MG63 (cell line): ENCODE measurements at places on chromosomes 6 and 20.

DNA sequence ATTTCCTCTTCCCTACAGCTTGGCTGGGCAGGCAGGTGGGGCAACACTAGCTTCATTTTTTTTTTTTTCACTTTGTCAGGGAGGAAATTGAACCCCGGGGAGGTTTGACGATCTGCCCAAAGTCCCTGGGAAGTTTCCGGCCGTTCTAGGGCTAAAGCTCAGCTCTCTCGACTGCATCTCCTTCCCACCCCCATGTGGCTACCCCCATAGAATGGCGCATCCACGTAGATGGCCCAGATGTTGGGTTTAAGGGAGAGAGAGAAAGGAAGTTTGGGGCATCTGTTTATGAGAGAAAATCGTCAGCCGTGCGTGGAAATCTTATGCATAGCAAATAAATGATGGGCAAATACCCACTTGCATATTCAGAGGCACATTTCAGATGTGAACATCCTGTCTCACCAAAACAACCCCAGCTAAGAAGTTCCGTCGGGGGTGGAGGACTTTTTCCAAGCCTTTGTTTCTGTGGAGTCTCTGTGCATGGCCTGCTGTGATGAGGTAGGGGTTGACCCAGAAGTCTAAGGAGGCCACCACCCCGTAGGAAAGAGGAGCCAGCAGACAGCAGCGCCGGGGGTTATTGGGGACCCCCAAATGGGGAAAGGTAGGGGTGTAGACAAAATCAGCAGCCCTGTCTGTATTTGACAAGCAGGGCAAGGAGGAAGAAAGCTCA lies 40.5 kb upstream of the ZNF831 start:
- DNase-seq: no peak

- no peak for DNase-seq
Observed at GRCh38 chr20:10551732-10552724, 116.9 kb downstream of the SLX4IP start.

GRCh38 chr20:15638816-15639215 lies 934.4 kb downstream of the KIF16B start:
- no peak for DNase-seq

- DNase-seq: no peak
Observed at GRCh38 chr6:145801021-145801420, 13.6 kb downstream of the FBXO30 start.

DNA sequence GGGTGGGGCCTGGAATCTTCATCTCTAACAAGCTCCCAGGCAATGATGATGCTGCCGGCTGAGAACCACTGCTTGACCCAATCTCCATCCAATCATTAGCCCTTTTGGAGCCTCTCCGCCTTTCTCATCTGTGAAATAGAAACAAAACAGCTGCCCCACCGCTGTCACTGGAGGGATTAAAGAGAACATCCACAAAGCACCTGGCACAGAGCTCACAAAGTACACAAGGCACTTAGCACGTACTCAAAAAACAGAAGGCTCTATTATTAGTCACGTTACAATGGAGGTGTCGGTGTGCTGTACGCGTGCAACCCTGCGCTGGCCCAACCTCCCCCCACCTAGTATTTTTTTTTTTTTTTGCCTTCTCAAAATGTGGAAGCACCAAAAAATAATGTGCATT lies 213.5 kb upstream of the ARID1B start:
- DNase-seq: no peak

DNA sequence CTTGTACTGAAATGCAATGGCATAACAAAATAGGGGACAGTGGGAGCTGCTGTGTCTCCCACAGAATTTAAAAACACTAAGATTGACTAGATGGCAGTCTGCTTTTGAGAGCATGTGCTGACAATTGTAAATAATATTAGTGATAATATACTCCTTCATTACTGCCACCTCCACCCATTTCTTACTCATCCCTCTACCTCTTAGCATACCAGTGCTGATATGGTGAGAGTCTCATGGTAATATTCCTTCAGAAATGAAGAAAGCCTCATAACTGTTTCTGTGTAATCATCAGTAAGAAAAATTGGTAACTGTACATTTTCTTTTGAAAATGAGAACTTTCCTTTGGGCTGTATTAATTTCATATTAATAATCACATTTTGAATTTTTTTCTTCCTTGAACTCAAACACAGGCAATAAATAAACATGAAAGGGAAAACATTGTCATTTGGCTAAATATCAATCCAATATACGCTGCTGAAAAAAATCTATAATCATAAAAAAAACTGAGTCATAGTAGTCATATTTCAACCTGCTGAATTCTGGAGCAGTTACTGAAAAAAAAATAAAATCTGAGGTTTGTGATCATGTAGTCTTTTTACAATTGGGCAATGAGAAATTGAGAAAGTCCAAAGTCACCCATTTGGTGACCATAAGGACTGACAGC lies 34.6 kb downstream of the FAM83B start:
- DNase-seq: no peak

- no peak for DNase-seq
Observed at GRCh38 chr6:170385506-170385905, 78.9 kb downstream of the FAM120B start.

- DNase-seq: no peak
Observed at GRCh38 chr20:60950561-60950960, 301.5 kb upstream of the CDH4 start.

DNA sequence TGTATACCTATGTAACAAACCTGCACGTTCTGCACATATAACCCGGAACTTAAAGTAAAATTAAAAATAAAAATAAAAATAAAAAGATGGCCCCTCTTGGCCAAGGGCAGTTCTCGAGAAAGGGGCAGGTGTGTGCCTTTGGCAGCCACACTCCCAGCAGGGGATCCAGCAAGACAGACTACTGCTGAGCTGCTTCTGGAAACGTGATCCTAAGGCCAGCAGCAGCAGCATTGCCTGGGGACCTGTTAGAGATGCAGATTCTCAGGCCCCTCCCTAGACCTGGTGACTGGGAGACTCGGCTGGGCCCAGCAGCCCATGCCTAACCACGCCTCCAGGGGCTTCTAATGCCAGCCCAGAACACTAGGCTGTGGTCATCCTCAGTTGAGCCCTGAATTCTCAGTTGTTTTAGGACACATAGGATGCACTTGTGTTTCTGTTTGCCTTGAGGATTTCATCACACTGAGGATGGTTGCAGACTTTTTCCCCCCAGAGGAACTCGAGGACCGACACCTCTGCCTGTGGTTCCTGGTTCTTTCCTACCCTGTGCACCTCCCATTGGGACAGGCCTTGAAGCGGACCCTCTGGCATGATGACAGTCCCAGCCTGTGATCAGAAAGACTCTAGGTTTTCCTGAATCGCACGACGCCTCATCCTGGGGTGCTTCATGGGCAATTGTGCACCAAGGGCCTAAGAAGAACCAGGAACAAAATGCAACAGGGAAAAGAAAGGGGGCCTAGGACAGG lies 105.9 kb downstream of the TOX2 start:
- DNase-seq: no peak

DNA sequence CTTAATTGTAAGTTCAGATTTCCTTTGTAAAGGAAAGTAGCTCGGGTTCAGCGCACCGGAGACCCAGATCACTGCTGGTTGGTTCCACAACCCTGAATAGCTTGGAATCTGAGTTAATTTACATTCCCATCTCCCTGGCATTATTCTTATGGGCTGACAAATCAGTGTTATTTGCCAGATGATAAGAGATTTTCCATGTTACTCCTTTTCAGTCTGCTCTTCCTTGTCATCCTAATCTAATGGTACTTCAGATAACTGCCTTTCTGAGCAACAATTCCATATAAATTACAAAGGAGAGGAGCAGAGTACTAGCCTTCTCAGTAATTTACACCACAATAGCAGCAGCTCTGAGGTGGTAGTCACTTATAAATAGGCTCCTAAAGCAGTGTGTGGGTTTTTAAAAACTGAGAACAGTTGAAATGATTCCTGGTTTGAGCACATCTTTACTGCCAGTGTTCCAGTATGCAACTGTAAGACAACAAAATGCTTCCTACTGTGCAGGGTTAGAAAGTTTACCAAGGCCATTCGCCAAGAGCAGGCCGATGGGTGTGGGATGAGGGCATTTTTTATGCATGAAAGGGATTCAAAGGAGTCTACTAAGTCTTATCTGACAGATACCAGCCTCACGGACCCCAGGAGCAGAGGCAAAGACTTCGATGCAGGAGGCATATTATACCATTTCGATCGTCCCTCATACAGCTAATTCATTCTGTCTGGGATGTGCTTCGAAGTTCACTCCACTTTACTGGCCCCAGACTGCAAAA lies 89.7 kb downstream of the NDUFAF5 start:
- DNase-seq: no peak

- DNase-seq: no peak
Observed at GRCh38 chr20:57468523-57469417, 56.2 kb downstream of the CTCFL start.

DNA sequence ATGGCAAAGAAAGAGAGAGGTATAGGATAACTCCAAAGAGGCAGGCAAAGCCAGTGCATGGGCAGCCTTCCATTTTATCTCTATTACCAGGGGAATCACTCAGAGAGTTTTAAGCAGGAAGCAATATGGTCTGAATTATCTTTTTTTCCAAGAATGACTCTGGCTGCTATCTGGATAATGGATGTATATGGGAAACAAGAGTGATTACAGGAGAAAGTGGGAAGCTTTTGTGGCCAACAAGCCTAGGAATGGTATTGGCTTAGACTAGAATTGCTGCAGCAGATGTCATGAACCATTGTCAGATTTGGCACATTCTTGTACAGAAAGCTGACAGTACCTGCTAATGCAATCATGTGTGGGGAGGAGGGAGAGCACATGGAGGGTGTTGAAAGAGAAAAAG lies 73.0 kb upstream of the BTBD3 start:
- DNase-seq: no peak

DNA sequence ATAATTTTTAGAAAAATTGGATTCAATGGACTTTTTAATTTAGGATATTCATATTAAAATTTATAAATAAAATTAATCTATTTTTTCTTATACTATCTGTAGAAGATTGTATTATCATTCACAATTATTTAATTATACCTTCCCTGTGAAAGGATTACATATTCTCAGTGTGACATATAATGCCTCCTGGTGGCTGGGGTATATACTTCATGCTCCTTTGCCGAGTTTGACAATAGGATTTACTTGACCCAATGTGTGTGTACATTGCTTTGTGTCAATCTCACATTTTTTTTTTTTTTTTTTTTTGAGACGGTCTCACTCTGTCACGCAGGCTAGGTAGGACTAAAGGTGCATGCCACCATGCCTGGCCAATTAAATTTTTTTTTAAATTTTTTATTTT lies 230.0 kb upstream of the CHD6 start:
- DNase-seq: no peak

DNA sequence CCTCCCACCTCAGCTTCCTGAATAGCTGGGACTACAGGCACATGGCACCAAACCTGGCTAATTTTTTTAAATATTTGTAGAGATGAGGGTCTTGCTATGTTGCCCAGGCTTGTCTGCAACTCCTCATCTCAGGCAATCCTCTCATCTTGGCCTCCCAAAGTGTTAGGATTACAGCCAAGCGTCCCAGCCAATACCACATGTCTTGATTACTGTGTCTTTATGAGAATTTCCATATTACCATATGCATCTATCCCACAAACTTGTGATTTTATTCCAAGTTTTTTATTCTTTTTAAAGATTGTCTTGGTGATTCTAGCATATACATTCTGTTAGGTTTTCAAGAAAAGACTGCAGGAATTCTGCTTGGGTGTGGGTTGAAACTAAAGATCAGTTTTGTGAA lies 82.7 kb downstream of the LPA start:
- no peak for DNase-seq

- no peak for DNase-seq
Observed at GRCh38 chr6:43795421-43795820, 25.4 kb downstream of the VEGFA start.

GRCh38 chr20:46000262-46000996 lies 8.3 kb upstream of the MMP9 start:
- DNase-seq: no peak

GRCh38 chr6:47427680-47428079 lies 49.9 kb upstream of the CD2AP start:
- DNase-seq: no peak

DNA sequence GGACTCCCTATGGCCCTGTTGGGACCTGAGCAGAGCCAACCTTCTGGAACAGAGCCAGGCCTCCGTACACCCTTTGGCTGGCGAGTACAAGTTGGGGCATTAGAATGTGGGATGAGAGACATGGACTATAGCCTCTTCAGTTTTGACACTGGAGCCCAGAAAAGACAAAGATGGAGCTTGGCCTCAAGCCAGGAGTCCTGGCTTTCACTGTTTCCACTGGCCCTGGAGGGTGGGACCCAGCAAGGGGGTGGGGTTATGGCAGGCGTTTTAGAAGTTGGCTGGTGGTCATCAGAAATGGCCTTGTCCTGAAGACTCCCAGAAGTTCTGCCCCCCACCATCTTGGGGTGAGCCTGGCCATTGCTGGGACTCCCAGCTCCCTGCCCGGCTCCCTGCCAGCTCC lies 21.8 kb downstream of the ITPR3 start:
- no peak for DNase-seq

DNA sequence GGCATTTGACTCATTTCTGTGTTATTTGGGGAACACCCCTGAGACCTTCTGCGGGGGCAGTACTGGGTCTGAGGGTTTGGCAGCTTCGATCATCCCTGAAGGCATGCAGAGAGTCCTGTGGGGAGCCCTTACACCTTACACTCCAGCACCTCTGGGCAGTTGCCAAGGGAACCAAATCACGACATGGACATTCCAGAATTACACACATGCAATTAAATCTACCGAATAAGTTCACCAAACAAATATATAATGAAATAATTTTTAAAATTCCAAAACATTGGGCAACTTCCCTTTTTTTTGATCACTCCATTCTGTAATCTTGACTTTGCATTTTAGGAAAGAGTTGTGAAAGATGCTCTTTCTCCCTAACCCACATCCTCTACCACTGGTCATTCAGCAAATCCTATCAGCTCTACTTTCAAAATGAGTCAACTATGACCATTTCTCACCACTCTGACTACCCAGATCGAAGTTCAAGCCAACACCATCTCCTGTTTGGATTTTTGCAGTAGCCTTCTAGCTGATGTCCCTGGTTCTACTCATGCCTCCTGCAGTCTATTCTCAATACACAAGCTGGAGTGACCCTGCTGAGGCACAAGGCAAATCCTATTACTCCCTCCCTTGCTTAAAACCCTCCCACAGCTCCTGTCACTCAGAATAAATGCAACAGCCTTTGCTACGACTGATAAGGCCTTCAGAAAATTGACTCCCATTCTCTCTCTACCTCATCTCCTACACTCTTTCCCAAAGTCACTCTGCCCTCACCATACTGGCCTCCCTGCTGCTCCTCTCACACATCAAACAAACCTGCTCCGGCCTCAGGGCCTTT lies 533.3 kb downstream of the HACE1 start:
- DNase-seq: peak; percentile 4

DNA sequence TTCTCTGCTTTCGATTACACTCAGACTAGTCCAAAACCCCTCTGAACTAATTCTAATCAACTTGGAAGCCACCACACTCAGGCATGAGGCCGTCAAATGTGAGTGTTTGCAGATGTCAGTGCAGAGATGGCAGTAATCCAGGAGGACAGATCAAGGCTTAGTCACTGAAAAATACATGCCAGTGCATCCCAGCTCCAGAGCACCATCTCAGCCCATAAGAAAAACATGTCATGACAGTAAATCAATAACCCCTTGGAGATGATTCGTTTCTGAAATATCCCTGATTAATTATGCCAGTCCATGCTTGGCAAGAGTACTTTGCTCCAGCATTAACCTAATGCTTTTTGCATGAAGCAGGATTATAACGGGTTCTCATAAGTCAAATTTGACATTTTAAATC lies 179.5 kb downstream of the ADAT2 start:
- DNase-seq: peak; percentile 68

- no peak for DNase-seq
Observed at GRCh38 chr6:44415449-44415848, 27.9 kb downstream of the CDC5L start.
